ENCODE measurements at places on chromosomes 5 and 9.

DNA sequence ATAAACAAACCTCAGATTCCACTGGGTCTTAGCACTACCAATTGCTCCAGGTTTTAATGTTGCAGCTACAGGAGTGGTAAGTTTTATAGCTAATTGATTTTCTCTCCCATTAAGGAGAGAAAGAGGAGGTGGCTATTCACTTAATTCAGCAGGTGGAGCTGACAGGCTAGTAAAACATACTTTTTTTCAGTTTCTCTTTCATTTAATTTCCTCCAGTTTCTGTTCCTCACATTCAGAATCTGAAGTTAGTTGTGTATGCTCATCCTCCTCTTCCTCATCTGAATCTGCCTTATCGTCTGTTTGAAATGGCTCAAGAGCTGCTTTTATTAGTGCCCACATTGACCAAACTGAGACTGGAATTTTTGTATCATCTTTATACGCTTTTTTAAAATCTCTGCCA lies 98.0 kb downstream of the PLPPR1 start:
- no peak for DNase-seq

GRCh38 chr5:127089191-127089590 lies 15.9 kb upstream of the C5orf63 start:
- no peak for DNase-seq

- DNase-seq, result no peak
Measured at GRCh38 chr9:110669433-110669832, 842 bp downstream of the MUSK start.

- DNase-seq, result no peak
Measured at GRCh38 chr5:33118761-33119415, 321.9 kb upstream of the TARS1 start.

DNA sequence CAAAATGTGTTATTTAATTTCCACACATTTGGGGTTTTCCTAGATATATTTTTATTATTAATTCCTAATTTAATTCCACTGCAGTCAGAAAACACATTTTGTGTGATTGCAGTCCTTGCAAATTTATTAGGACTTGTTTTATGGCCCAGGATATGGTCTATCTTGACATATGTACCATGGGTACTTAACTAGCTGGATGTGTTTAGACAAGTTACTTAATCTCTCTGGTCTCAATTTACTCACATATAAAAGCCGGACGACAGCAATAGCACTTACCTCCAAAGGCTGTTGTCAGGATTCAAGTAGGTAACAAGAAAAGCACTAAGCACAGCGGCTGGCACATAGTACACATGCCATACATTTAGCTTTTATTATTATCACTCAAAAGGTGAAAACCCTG lies 118.2 kb upstream of the MSX2 start:
- DNase-seq, result no peak

- no peak for DNase-seq
Measured at GRCh38 chr9:108095496-108095895, 605.9 kb upstream of the KLF4 start.

DNA sequence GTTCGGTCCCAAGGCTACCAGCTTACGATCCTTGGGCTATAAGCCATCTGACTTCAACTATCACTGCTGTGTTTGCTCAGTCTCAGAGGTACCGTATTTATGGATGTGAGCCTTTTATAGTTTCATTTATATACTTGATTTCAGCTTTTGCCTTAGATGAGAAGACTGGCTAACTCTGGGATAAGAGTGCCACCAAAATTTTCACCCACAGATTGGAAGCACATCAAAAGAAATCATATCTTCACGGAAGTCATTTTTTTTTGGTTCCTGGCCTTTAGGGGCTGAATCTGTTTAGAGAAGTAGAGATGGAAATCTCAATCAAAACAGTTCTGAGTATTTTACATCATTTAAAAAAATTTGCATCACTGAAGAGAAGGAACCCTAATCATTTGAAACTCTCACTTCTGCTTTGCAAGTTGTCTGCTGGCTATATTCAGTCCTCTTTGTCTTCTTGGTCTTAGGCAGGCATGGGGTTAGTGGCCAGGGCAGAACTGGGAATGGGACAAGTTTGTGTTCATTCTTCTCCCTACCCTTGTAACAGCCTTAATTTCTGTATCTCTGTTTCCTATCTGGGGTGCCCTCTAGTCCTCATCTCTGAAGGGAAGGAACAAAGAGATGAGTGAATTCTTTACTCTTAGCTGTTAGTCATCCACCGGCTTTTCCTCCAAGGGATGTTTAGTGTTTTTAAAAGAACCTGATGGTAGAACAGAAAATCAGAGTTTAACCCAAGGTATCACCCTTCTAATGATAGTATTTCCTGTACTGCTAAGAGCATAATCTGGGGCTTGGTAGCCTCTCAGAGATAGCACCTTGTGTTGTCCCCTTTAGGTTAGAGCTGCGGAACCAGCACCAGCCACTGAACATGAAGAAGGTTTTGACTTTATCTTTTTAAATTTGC lies 14.1 kb upstream of the TNFAIP8 start:
- no peak for DNase-seq

DNA sequence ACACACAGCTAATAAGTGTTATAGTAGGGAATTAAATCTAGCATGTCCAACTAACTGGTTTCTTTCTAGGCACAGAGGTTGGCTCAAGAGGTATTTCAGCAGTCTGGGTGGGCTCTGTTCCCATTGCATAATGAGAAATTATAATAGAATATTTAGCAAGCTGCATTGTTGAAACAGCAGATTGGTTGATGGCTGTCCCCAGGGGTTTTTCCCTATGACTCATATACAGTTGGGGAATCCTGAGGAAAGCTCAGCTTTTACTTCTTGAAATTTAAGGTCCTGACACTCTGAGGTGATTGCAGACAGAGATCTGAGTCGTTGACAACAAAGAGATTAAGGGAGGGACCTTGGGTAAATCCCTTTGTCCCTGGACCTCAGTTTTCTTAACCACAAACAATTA lies 38.3 kb upstream of the TNFSF8 start:
- no peak for DNase-seq

DNA sequence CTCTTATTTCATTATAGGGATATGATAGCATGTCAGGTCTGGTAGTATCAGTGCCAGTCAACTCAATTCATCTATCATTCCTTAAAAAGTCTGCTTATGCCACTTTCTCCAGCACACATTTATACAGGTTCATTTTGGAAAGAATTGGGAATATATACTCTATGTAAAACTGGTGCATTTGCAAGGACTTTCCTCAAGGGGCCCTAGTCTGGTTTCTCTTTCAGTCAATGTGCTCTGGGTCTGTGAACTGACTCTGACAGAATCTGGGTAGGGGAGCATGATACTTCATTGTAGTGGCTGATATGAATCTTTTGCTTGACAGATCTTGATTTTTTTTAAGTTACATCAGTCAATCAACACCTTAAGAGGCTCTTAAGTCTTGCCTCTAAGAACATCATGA lies 313.9 kb downstream of the HTR1A start:
- DNase-seq, result no peak

DNA sequence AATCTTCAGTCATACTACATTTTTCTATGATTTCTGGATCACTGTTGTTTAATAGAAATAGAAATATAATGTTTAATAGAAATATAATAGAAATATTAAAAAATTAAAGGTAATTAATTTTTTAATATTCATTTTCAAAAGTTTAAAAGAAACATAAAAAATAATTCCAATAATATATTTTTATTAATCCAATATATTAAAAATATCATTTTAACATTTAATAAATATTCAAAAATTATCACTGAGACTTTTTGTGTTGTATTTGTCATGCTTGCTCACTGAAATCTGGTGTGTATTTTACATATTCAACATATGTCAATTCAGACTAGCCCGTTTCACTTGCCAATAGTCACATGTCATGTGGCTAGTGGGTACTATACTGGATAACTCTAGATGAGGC lies 80.6 kb upstream of the SLCO6A1 start:
- DNase-seq, result no peak

GRCh38 chr9:99167119-99167518 lies 54.6 kb downstream of the ALG2 start:
- no peak for DNase-seq

GRCh38 chr5:88377705-88378656 lies 109.3 kb upstream of the TMEM161B start:
- no peak for DNase-seq

All from activated naive CD8-positive, alpha-beta T cell treated with anti-CD3 and anti-CD28 coated beads, Interleukin-2, amount 50 U/mL, for 16 hours (primary cell).